ENCODE measurements at places on chromosomes 2 and 18.
A peak's percentile ranks its signal among the peaks of the same experiment; 100 is the strongest.

GRCh38 chr18:27903906-27904305 lies 273.0 kb downstream of the CDH2 start:
- no peak for DNase-seq

DNA sequence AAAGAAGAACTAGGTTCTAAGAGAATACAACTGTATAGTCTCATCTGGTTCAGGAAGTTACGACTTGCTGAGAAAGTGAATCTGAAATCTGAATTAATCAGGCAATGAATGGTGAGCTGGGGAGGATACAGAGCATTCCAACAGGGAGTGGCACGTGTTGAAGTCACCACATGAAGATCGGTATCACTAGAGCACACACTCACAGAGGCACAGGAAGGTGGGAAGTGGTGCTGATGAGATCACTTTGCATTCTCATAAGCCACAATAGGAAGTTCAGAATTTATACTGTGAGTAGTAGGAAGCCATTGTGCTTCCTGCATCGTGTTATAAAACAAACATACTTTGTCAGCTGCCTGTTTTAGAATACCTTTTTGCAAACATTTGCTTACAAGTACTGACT lies 615.0 kb upstream of the DDX18 start:
- no peak for DNase-seq

DNA sequence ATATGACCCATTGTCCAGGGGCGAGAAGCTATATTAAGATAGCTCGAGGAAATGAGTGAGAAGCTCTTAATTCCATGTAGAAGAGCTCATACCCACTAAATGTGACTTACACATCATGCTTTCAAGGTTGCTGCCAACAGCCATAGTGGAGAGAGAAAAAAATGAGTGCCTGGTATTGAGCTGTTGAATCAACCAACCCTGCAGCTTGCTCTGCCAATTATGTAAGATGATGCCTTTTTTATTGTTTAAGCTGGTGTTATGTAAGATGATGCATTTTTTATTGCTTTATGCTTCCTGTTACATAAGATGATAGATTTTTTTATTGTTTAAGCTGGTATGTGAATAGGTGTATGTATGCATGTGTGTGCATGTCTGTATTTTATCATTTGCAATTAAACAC lies 228.2 kb downstream of the CCDC178 start:
- DNase-seq, result no peak

GRCh38 chr2:147716906-147717305 lies 127.9 kb upstream of the ACVR2A start:
- no peak for DNase-seq

DNA sequence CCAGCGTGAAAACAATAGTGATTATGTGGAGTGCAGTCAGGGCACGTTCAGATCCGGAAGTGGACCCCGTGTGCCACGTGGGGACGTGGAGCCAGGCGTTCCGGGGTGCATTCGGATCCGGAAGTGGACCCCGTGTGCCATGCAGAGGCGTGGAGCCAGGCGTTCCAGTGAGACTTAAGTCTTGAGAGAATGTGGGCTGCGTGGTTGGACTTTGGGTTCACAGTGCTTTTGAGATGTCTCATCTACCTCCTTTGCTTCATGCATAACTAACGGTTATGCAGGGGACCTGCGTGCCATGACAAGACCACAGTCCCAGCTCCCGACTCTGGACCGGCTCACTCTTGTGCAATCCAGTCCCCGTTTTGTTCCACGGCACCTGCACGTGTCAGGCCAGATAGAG lies 28.8 kb downstream of the CTDP1 start:
- no peak for DNase-seq

GRCh38 chr2:104286841-104287240 lies 567.1 kb upstream of the POU3F3 start:
- no peak for DNase-seq

GRCh38 chr2:182066400-182067087 lies 80.9 kb downstream of the PPP1R1C start:
- DNase-seq, result no peak

DNA sequence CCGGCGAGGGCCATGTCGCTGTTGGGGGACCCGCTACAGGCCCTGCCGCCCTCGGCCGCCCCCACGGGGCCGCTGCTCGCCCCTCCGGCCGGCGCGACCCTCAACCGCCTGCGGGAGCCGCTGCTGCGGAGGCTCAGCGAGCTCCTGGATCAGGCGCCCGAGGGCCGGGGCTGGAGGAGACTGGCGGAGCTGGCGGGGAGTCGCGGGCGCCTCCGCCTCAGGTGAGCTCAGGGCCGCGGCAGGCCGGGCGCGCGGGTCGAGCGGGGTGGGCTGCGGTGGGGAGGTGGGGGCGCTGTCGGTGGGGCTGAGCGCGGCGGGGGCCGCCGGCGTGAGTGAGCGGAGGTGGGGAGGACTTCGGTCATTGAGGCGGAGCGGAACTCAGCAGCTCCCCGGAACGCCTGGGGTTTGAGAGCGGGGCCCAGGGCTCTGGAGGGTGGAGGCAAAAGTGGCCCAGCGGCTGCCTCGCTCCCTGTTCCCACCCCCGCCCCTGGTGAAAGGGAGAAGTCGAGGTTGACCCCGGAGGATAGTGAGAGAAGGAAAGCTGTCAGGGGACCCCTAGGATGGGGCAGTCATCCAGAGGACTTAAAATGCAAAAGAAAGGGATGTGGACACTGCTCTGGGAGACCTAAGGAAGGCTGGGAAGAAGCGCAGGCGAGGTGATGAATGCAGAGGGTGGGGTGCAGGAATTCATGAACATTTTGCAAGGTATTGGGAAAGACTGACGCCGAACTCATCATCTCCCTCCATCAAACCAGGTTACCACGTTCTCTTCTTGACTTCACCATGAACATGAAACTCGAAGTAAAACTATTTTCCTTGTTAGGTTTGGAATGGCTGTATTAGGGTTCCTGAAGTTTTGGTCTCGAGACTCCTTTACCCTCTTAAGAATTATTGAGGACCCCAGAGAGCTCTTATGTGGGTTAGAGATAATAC lies 633 bp downstream of the MALT1 start:
- no peak for DNase-seq

- no peak for DNase-seq
Observed at GRCh38 chr2:210443527-210443926, 33.0 kb downstream of the LANCL1 start.

DNA sequence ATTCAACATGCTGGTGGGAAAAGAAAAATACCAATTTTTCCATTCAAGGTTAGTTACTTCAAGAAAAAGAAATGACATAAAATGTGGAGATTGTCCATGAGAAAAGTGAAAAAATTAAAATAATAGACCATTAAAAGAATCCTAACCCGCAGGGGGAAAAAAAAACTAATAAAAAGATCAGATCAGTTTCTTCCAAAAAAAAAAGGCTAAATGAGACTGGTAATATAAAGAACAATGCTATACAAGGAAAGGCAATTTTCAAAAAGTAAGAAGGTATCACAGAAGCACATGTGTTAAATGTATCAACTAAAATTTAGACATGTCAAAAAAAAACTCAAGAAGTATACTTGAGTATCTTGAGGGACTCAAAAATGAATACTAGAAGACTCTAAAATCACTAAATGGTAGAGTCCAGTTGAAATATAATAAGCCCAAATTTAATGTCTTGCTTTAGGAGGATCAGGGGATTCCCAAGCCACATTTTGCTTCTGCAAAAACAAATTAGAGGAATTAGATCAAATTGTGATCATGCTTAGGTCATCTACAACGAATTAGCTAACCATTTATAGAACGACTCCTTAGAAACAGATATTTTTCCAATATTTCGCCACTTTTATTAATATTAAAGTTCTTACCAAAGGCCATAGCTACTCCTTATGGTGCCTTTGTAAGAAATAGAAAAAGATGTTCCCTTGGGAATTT lies 35.8 kb upstream of the GLS start:
- no peak for DNase-seq

GRCh38 chr2:96399342-96400048 lies 63.9 kb downstream of the NCAPH start:
- DNase-seq, result no peak

DNA sequence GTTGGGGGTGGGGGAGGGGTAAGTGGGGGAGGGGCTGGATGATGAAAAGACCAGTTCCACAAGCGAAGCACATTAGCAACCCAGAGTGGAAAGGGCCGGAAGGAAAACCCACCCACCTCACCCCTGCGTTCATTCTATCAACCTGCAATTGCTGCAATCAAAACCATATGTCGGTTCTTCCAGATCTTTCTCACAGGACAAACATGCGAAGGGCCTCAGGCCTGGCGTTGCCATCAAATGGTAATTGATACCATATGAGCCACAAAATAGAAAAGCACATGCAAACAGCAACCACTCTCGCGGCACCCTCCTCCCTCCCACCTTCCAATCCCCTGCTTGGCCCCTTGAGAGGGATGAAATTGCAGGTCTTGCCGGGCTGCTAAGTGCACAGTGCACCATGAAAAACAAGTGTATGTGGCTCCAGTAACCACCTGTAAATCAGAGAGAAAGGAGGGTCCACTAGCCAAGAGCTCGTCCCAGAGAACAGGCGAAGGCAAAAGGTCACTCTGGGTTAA lies 287.5 kb downstream of the TCF4 start:
- DNase-seq, result no peak

DNA sequence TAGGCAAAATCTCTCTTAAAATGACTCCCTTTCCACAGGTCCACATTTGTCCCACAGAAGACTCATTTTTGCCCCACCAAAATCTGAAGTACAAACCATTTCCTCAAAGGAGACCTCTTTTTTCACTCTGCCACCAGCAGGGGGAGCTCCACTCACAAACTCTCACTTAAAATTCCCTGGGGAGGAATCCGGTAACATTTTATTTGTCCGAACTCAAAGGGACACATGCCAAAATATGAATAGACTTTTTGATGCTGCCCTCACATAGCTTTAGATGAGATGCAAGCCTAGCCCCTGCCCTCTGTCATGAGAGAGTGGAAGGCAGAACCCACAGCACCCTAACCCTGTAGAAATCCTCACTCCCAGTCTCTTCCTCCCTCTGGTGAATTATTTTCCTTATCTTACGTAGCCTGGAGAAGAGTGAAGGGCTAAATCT lies 57.1 kb downstream of the RMDN2 start:
- peak; percentile 79 for DNase-seq

- no peak for DNase-seq
Observed at GRCh38 chr2:102176172-102176571, 10.7 kb upstream of the IL1RL2 start.

- DNase-seq, result no peak
Observed at GRCh38 chr18:48836231-48836805, 114.4 kb downstream of the SMAD7 start.

- DNase-seq, result no peak
Observed at GRCh38 chr2:209661286-209661894, 110.2 kb upstream of the UNC80 start.

GRCh38 chr2:190683802-190684201 lies 34.9 kb downstream of the NAB1 start:
- no peak for DNase-seq

GRCh38 chr2:127225186-127225960 lies 5.3 kb upstream of the CYP27C1 start:
- no peak for DNase-seq

DNA sequence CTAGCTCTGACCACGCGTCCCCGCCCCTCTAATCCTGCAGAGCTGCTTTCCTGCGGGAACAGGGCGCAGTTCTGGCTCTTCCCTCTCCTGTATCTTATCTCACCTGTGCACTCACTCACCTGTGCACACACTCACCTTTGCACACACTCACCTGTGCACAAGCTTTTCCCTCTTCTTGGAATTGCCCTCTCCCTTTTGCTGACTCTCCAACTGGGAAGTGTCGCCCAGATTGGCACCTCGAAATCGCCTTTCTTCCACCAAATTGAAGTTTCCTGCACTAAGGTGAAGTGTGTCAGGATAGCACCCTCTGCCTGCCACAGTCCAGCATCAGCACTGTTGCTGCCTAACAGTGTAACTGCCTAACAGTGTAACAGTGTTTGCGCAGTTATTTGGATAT lies 566 bp upstream of the CMPK2 start:
- peak; percentile 46 for DNase-seq
